ENCODE measurements at places on chromosomes 3 and 15. TPM values are rescaled to one million over a fixed set of nuclear protein-coding genes. Genes with fewer than 3 reads are reported as not detected.

DNA sequence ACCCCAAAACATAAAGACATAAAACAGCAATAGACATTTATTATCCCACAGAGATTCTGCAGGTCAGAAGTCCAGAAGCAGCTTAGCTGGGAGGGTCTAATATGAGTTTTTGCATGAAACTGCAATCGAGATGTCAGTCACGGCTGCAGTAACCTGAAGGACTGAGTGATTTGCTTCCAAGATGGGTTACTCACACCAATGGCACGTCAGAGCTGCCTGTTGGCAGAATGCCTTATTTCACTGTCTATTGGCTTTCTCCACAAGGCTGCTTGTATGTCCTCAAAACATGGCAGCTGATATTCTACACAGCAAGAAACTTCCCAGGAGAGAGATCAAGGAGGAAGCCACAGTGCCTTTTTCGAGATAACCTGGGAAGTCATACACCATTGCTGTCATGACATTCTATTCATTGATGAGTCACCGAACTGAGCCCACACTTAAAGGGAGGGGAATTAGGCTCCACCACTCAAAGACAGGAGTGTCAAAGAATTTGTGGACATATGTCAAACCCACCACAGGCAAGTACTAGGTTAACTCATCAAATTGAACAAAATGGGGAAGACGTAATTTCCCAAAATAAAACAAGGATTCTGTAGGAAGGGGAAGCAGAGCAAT, 122.2 kb downstream of the SYNPR start:
- no peak for DNase-seq

DNA sequence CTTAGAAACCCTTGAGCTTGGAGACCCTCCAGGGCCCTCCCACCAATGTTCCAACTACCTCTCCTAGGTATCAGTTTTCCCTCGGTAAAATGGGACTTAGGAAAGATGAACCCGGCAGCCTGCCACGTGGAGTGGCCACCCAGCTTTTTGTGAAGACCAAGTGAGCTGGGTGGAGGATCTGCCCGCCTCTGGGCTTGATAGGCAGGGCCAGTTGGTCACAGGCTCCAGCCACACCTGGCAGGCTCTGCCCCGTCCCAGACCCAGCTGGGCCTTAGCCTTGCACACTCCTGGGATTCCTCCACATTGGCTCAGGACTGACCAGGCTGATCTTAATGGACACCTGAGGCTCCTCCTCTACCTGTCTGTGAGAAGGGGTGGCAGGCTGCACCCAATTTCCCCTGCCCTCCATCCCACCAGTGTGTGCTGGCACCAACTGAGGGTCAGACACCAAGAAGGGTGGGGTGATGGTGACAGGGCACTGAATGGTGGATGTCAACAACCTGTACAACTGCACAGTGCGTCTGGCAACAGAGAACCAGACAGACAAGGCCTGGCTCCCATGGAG, 761 bp upstream of the GRIP2 start:
- no peak for DNase-seq

DNA sequence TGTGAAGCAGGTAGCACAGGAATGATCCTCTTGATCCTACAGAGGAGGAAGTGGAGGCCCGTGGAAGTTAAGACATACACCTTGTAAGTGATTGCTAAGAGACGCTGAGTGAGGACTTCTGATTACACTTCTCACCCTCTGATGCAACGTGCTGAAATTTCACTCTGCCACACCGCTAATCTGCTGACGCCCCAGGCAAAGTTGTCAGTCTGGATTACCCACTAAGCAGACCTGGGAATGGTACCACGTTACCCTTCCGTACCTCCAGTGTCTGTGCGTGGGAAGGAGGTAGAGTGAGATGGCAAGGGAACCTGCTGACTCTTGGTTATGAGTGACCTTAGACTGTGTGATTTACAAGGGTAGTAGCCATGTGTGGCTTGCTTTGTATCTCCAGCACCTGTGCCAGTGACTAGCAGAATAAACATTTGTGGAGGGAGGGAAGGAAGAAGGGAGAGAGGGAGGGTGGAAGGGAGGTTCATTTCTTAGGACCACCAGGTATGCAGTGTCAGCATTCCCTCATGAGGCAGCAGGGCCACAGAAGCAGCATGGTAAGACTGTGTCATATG, 115.0 kb downstream of the ALDH1A2 start:
- no peak for DNase-seq

DNA sequence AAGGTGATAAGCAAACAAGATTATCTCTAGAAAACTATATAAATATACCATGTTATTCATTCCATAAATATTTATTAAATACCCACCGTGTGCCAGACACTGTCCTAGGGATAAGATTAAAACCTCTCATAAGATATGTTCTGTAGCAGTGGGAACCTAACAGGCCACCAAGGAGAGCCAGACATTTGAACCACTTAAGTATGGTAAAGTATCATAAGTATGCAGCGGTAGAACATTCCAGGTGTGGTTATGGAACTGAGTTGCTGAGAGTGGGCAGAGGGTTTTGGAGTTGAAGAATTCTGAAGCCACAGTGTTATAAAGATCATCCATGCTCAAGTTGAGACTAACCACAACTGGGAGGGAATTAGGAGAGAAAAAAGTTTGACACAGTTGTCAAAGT, 14.7 kb downstream of the FILIP1L start:
- no peak for DNase-seq

DNA sequence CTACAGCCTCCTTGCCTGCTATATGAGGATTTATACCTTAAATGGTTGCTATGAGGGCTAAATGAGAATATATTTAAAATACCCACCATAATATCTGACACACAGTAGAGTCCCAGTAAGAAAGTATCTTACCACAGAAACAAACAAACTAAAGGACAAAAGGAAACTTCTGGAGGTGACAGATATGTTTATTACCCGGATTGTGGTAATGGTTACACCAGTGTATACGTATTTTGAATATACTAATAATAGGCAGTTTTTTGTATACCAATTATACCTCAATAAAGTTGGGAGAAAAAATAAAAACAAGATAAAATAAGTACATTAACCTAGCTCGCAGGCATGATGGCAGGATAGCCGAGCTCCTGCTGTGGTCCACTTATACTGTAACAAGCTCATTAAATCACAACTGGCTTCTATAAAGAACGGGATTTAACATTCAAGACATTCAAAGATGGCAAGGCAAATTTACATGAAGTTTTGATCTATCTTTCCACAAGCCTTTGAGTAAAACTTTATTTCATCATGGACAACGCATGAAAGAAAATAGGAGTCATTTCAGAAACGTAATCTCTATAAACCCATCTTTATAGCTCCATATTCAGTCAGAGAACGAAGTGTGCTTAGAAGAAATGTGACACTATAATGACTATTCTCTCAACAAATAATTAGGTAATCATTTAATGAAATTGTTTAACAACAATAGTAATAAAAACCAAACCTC, 1.5 kb downstream of the RPN1 start:
- DNase-seq = no peak

APOD gene
- 0.30 TPM for total RNA-seq

Data from activated naive CD4-positive, alpha-beta T cell treated with anti-CD3 and anti-CD28 coated beads, Interleukin-2, amount 50 U/mL, for 72 hours (primary cell).